ENCODE measurements at places on chromosomes 2 and 18. TPM values are rescaled to one million over a fixed set of nuclear protein-coding genes. Genes with fewer than 3 reads are reported as not detected.

IL18R1 gene
- 135 TPM for total RNA-seq

CTAGE1 gene
- not detected for total RNA-seq

RNF152 gene
- 0.73 TPM for total RNA-seq

C2orf15 gene
- not detected for total RNA-seq

HOXD8 gene
- total RNA-seq, result not detected

CROCC2 gene
- not detected for total RNA-seq

KIF5C gene
- 2.6 TPM for total RNA-seq

LOXL3 gene
- total RNA-seq, result 1.2 TPM

C2orf66 gene
- 0.21 TPM for total RNA-seq

INO80C gene
- total RNA-seq, result 25.0 TPM

RAB1A gene
- 103 TPM for total RNA-seq

RAB17 gene
- total RNA-seq, result not detected
